Lower leg skin (tissue), 4 donors: ENCODE measurements at places on chromosomes 2 and 18. TPM values are rescaled to one million over a fixed set of nuclear protein-coding genes. Genes with fewer than 3 reads are reported as not detected.
A peak's percentile ranks its signal among the peaks of the same experiment; 100 is the strongest.

- DNase-seq, result no peak
Observed at GRCh38 chr2:47254464-47254863, 99.4 kb upstream of the STPG4 start.

DNA sequence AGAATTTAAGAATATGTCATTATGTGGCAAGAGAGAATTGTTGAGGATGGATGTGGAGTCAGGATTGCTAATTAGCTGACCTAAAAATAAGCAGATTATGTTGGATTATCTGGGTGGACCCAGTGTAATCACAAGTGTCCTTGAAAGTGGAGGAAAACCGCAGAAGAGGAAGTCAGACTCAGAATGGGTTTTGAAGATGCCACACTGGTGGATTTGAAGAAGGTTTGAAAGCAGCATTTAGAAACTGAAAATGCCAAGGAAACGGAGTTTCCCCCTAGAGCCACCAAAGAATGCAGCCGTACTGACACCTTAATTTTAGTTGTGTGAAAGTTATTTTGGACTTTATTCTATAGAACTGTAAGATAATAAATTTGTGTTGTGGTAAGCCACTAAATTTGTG is 41.6 kb upstream of the DPP10 start:
- DNase-seq, result no peak

DNA sequence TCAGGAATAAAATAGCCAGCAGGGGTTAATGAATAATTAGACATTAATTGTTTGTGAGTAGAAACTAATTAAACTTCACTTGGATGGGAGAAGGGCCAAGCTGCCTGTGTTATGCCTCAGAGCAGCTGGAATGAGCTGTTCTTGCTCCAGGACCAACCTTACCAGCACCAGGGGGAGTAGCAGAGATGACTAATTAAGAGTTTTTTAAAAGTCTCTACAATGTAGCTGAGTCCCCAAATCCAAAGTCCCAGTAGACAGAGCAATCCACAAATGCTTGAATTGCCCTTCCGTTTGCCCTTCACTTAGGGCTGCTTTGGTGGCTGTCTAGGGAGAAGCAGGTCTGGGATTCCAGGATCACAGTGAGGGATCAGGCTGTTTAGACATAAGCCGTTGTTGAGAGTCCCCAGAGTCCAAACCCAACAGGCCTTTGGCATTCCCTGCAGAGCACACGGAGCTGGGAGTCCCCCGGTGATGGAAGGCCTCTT is 59.4 kb downstream of the RHOB start:
- DNase-seq, result no peak

GRCh38 chr2:196696423-196697079 is 57.0 kb downstream of the CCDC150 start:
- DNase-seq, result peak; percentile 20

- no peak for DNase-seq
Observed at GRCh38 chr2:105750735-105751134, 6.0 kb downstream of the NCK2 start.

DNA sequence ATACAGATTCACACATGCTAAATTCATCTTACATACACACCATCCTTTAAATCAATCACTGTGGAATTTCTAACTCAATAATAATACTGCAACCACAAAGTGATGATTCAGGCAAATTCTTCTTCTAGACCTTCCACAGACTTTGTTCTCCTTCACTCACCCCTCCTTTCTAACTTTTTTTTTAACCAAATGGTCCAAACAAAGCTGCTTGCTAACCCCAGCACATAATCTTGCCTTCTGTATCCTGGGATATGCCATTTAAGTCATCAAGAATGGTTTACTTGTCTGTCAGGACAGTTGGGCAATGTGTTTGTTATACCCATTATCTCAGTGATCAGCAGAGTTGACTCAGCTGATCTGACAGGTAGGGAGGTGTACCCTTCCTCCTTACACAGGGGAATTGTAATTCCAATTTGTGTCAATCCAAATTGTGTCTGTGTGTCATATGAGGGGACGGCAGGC is 10.0 kb downstream of the SLC40A1 start:
- DNase-seq, result no peak

GRCh38 chr2:137208431-137208891 is 443.1 kb downstream of the THSD7B start:
- DNase-seq, result no peak

GRCh38 chr2:133607679-133608078 is 39.4 kb upstream of the NCKAP5 start:
- no peak for DNase-seq

DNA sequence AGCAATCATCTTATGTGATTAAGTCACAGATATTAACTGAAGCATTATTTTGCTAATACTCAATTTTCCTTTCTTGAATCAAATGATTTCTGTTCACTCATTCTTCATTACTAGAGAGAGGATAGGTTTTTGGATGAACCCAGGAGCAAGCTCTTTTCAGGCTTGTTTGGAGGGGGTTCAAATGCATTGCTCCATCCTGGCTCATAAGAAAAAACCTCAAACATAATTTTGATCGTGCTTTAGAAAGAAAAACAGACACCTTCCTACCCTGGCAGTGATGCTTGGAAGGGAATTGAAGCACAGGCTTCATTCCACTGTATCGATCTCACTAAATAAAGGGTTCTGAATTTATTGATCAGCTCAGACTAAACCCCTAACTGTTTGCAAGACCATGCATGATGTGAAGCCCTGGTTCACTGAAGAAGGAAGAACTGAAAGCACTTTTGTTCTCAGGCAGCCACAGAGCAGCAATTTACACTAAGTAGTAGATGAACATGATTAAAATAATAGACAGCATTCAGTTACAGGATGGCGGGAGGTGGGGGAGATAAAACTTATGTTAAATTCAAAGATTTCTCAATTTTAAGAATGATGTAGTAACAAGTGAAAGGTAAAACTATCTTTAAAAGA is 53.4 kb downstream of the CDH2 start:
- no peak for DNase-seq

DNA sequence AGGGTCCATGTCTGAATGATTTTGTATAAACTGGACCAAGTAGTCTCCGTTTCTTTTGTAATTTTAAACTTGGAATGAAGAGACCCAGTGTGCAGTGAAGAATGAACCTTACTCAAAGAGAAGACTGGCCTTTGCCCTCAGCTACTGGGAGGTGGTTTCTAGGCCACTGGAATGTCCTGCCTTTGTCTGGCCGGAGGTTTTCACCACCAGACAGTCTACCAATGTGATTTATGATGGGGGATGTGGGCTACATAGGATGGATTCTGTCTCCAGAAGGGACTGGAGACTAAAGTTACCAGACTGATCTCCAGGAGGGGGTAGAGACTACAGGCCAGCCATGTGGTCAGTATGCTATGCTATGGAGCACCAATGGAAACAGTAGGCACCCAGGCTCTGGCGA is 42.8 kb upstream of the RAB31 start:
- no peak for DNase-seq

DNA sequence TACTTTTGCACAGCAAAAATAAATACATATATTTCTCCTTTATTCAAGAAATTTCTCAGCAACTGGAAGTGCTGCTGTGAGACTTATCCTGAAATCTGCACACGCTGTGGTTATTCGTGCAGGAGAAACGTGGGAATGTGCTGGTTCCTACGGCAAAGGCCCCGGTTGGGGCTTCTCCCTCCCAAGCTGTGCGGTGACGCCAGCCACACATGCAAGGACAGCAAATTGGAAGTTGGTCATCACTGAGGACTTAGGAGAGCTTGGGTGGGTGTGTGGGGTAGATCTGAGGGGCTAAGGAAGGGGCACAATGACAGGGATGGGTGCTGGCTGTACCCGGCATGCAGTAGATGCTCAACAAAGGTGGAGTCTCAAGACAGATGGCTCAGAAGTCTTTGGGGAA is 16.5 kb upstream of the MTCL1 start:
- DNase-seq, result no peak

DNA sequence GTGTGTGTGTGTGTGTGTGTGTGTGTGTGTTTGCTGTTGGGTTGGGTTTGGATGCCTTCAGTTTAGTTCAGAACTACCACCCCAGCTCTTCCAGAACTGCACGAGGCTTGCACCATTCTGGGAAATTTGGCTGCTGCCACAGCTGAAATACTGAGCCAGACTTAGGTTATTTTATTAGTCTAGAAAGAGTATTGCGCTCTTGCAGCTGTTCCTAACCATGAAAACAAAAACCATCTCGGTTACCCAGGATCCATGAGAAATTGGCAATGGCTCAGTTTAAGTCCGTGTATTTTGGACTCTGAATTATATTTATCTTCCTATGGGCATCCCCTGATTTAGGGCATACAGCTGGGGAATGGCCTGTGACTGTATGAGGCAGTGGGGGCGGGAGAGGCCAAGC is 83.2 kb downstream of the TANC1 start:
- DNase-seq, result no peak

DNA sequence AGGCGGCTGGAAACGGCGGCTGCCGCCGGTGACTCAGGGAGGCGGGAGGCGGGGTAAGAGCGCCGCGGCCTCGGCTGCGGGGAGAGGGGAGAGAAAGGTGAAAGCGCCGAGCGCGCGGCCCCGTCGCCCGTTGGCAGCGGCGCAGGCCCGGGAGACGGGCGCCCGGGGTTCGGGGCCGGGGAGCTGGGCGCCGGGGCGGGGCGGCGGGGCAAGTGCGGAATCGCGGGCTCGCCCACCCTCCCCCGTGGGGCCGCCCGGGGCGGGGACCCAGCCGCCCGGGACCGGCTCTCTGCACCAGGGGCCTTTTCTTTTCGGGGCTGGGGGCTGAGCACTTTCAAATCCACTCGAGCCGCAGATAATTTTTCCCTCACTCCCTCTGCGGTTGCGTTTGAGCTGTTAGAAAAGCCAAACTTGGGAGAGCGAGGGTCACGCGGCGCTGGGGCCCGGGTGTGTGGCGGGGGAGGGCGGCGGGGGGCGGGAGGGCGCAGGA is 266 bp downstream of the KDM3A start:
- DNase-seq, result no peak

DNA sequence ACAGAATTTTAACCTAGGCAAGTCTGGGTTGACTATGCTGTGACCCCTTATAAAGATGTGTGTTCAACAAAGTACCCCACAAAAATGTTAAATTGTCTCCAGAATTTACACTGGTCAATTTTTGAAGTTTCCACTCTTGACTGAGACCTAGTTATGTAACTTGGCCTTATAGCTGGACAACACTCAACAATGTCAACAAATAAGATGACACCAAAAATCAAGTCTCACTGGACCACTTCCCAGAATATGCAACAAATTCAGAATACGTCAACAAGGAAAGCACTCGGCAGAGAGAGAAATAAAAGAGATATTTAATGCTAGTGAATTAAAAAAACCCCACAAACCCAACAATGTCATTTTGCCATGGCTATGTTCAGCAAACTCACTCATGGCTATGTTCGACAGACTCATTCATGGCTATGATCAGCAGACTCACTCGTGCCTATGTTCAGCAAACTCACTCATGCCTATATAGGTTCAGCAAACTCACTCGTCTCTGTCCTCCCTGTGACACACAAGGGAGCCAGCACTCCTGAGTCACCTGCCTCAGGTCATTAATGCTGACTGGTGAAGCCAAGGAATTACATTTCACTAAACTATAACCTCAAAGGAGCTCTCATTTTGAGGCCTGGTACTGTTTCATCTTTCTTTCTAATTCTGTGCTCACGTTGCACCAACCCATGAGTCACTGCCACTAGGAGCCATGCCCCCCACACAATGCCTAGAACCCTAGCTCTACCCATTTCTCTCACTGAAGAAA is 72.7 kb downstream of the PTPN2 start:
- no peak for DNase-seq

DNA sequence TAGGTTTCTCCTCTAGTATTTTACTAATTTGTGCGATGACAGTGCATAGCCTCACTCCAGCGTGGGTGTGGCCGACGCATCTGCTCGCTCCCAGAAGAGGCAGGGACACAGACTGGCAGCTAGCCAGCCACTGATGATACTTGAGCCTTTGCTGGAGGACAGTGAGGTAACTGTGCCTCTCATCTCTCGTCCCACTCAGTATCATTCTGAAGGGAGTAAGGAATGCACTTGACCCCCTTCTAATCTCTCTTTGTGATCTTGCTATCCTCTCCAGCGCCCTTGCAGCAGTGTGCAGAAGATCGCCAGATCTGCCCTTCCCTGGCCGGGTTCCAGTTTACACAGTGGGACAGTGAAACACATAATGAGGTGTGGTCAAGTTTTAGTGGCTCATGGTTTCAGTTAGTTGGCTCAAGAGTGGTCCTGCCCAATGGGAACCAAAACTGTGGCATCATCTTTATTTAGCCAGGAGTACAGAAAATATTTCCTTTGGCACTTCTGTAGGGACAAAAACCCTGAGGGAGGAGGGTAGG is 17.5 kb downstream of the NCAPH start:
- DNase-seq, result peak; percentile 93

DNA sequence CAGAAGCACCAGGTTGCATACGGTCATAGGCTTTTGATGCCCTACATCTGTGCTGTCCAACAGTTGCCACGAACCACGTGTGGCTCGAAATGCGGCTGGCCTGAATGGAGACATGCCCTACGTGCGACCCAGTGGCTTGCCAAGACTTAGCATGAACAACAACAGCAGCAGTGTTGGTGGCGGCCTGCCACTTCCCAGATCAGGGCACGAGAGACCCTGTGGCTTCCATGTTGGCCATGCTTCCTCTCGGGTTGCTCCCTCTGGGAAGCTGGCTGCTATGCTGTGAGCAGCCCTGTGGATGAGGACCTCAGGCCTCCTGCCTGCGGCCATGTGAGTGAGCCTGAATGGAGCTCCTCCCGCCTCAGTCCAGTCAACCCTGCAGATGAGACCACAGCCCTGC is 212.3 kb downstream of the HDAC4 start:
- no peak for DNase-seq

DNA sequence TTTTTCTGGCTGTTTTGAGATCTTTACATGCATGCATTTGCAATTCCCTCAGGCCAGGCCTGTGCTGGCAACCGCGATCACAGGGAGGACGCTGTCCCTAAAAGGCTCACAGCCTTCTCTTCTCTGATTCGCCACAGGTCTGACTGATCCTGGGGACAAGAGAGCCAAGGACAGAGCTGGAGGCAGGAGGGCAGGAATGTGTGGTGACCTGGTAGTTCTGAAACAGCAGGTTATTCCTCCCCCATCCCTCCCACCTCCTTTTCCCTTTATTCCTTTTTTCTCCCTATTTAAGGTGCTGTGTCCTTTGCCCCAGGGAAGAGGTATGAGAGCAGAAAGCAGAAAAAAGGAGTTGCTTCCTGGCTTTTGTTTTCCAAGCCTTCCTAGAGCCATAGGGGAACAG is 21.9 kb downstream of the TMEM177 start:
- no peak for DNase-seq

DNA sequence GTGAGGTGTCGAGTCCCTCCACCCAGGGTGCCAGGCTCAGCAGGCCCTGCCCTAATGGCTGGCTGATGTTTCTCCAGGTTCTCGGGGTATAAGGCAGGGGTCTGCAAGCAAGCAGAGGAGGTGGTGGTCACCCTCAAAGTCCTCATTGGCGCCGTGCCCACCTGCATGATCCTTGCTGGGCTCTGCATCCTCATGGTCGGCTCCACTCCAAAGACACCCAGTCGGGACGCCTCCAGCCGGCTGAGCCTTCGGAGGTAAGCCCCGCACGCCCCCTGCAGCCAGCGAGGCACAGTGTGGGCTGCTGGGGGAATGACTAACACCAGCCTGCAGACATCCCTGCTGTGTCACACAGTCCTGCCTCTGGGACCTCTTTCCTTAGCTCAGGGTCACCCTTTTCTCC is 14.1 kb downstream of the MFSD2B start:
- peak; percentile 86 for DNase-seq

The NGEF gene
- 16.4 TPM for total RNA-seq

The HMSD gene
- total RNA-seq, result 0.65 TPM

The LOXHD1 gene
- total RNA-seq, result not detected

The RGPD3 gene
- 0.20 TPM for total RNA-seq

The CYBRD1 gene
- 241 TPM for total RNA-seq

The LIMS1 gene
- total RNA-seq, result 89.3 TPM

The TP53I3 gene
- total RNA-seq, result 5.0 TPM

The POTEI gene
- total RNA-seq, result not detected

The FABP1 gene
- not detected for total RNA-seq

The RNF103 gene
- 31.3 TPM for total RNA-seq

The KLHL41 gene
- 0.13 TPM for total RNA-seq
